ENCODE measurements at places on chromosomes 1 and 21.

DNA sequence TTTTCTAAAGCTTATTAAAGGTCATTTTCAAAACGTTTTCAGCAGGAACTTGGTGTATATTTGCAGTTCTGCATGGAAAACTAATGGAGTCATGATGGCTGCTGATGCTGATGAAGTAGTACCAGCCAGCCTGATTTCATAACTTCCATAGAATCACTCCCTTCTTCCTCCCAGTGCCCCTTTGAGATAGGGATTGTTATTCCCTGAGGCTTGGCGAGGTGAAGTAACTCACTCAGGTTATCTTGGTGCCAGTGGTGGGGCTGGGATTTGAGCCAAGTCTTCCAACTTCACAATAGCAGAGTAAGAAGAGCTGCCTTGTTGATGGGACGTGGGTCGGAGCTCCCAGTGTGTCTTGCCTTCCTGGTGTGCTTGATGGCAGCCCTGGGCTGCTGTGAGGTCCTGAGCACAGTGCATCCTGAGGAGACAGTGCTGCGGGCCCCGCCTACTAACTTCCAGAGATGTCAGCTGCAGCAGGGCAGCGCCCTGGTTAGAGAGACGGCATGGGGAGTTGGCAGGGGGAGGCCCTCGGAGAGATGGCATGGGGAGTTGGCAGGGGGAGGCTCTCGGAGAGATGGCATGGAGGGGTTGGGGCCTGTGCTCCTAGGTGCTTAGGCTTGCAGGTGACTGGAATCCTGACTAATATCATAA, 92.6 kb downstream of the PCBP3 start:
- no peak for DNase-seq

DNA sequence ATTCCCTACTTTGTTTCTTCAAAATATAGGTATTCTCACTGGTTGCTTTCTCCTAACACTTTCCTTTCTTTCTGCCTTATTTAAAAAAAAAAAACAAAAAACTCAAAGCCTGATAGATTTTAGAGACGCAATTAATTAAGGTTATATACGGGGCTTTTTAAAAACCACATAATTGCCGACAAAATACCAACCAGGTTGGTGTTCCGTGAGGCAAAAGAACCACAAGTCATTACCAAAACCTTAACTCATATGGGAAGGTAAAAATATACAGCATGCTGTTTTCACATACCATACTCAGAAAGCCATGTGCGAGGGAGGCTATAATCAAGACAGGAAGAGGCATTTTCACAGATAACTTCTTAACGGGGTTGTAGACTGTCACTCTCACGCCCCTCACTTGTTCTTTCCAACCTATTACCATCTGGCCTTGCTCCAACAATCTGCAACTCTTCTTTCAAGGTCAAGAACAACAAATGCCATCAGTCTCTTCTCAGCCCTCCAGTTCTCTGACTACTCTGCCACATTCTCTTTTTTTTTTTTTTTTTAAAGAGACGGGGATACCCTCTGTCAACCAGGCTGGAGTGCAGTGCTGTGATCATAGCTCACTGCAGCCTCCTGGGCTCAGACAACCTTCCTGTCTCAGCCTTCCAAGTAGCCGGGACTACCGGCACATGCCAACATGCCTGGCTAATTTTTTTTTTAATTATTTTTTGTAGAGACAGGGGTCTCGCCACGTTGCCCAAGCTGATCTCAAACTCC, 102.6 kb downstream of the APP start:
- no peak for DNase-seq

- DNase-seq = no peak
Measured at GRCh38 chr21:25790878-25791204, 56.1 kb downstream of the GABPA start.

DNA sequence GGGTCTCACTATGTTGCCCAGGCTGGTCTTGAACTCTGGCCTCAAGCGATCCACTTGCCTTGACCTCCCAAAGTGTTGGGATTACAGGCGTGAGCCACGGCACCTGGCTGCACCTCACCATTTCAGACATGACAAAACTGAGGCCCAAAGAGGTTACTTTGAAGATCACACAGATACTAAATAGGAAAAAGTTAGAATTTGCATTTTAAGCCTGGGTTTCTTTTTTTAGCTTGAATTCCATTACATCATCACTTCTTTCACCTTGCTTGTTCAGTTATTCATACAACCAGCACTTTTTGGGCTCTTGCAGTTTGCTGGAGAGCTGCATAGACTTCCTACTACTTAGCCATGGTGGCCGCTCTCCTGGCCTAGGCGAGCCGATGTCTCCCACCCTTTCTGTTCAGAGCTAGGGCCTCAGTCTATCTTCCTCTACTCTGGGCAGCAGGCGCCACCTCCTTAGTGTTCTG, 16.3 kb upstream of the CD2 start:
- DNase-seq = no peak

DNA sequence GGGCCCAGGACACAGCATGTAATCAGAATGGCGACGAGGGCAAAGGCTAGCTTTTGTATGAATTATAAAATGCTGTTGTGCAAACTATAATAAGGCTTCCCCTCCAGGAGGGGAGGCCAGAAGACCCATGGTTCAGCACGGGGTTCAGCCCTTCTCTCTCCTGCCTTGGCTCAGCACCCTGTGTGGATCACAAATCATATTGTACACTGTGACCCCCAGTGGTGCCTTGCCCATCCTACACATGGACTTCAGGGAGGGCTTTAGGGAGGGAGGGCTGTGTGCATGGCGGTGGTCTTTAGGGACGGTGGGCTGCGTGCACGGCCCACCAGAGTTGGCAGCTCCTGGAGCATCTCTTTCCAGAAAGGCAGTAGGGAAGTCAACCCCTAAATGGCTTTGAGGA, 120.8 kb upstream of the TNR start:
- DNase-seq = no peak

DNA sequence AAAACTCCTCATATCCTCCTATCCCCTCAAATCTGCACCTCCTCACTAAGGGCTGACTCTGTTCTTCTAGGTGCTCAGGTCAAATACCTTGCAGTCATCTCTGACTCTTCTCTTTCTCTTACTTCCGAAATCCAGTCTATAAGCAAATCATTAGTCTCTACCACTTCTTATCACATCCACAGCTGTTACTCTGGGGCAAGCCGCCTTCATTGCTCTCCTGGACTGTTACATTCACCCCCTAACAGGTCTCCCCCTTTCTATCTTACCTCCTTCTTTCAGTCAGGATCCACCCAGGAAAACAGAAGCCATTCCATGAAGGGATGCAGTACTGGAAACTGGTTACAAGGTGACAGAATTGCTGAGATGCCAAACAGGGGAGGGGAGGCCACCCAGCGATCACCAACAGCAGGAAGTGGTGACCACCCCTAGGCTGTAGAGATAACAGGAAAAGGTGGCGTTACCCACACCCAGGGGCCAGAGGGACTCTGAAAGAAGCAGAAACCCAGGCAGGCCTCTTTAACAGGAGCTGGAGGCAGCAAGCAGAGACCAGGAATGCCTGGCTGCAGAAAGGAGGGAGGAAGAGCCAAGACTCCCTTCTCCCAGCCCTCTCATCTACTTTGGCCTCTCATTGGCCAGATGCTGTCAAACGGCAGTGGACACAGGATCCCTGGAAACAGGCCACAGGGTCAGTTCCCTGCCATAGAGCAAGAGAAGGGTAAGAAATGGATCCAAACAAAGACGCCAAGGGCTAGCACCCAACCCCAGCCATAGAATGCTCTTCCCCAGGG, 55.5 kb upstream of the FOXO6 start:
- no peak for DNase-seq

DNA sequence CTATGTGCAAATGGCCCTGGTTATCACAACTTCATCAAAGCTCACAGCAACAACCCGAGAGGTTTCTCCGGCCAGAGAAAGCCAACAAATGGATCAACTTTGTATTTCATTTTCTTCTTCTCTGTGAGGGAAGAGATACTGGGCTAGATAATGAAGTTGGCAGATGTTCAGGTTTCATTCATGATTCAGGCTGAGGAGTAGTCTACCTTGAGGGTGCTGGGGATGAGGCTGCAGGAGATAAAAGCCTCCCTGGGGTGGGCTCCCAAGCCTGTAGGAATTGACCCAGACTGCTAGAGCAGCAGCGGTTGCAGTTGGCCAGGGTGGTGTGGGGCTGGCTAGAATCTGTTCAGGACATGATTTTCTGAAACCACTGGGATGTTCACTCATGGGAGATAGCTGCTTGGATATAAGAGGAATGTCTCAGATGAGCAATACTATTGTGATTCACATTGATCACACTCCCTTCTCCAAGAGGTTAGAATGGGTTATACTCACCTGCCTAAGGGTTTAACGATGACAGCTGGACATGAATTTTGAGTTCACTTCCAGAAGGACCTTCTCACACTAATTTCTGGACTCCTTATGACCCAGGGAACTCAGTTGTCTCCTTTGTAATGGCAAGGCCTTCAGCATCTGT, 64.0 kb downstream of the SYT6 start:
- no peak for DNase-seq

- DNase-seq = no peak
Measured at GRCh38 chr21:25999921-26000582, 170.5 kb downstream of the APP start.

DNA sequence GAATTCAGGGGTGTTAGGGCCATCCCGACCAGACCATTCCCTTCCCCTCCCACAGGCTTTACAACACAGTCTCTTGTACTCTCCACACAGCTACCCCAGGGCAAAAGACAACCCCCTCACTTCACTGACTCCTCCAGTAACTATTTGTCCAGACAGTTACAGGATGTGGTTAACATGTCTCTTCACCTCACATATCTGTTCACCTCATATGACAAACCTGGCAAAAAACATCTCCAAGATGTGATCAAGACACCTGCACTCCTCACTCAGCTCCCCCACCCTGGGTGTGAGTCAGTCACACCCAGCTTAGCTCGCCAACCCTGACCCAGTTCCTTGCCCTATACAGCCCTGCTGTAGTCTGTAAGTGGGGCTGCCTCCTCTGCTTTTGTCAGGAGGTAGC, 490.5 kb upstream of the CHRM3 start:
- no peak for DNase-seq

DNA sequence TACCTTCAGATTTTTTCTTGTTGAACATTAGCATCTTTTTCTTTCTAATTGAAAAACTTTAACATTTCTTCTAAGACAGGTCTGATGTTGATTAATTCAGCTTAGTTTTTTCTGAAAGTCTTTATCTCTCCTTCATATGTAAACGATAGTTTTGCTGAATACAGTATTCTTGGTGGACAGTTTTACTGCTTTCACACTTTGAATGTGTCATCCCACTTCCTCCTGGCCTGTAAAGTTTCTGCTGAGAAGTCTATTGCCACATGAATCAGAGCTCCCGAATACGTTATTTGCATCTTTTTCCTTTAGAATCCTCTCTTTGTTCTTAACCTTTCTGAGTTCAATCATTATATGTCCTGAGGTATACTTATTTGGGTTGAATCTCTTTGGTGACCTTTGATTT, 344.2 kb downstream of the OLFM3 start:
- no peak for DNase-seq

GRCh38 chr1:203295796-203296195, 9.5 kb upstream of the BTG2 start:
- no peak for DNase-seq

Data from H54 (cell line).